ENCODE measurements at places on chromosomes 7 and 10.

DNA sequence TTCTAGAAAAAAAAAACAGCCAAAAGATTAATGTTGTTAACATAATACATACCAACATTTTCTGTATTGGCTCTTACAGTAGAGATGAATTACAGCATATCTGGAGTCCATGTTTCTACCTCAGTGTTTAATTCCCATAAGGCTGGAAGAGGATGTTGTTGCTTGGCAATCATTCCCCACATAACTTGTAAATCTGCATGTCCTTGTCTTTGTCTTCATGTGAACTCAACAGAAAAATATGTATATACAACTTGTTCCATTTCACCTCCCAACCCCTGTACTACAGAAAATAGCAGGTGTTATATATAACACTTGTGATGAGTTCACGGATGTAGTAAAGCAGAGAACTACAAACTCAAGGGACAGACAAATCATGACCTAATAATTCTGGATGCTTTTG is 160.9 kb upstream of the SEMA3C start:
- DNase-seq: no peak

GRCh38 chr7:74025730-74026129 is 2.2 kb upstream of the ELN start:
- no peak for DNase-seq

- DNase-seq: no peak
Measured at GRCh38 chr10:29595636-29596225, 39.0 kb downstream of the SVIL start.

- DNase-seq: no peak
Measured at GRCh38 chr10:74153123-74153522, 2.1 kb downstream of the ADK start.

- no peak for DNase-seq
Measured at GRCh38 chr10:83184641-83185040, 954.7 kb upstream of the GHITM start.

GRCh38 chr10:77188000-77188395 is 449.6 kb downstream of the KCNMA1 start:
- no peak for DNase-seq

DNA sequence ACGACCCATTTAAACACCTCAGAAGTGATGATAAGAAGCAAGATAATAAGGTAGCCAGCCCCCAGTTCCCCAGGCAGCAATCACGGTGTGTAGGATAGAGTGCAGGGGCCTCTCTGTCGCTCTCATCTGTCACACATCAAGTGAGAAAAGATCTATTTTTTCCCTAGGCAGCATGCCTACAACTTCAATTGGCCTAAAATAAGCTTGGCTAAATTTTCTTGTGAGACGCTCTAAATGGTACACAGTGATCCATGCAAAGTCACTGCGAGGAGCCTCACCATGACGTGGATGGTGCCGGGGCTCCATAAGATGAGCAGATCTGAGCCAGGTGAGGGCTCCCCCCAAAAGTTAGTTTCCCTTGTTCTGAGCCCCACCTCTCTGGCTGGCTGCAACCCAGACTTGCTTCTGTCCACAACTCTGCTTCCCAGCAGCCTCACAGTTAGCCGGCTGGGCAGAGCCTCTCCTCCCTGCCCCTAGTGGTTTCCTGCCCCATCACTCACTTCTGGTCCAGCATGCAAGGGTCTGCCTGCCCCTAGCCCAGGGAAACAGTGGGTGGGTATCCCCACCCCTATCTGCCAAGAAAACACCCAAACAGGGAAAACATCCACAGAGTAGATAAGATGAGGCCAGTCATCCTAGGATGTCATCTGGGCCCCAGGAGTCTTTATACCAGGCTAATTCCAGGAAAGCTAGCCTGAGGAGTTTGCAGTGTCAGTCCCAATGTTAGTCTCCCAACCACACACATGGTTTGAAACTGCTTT is 342.1 kb downstream of the GRID1 start:
- no peak for DNase-seq
